NCI-H226 (cell line): ENCODE measurements at places on chromosomes 7 and 10.

DNA sequence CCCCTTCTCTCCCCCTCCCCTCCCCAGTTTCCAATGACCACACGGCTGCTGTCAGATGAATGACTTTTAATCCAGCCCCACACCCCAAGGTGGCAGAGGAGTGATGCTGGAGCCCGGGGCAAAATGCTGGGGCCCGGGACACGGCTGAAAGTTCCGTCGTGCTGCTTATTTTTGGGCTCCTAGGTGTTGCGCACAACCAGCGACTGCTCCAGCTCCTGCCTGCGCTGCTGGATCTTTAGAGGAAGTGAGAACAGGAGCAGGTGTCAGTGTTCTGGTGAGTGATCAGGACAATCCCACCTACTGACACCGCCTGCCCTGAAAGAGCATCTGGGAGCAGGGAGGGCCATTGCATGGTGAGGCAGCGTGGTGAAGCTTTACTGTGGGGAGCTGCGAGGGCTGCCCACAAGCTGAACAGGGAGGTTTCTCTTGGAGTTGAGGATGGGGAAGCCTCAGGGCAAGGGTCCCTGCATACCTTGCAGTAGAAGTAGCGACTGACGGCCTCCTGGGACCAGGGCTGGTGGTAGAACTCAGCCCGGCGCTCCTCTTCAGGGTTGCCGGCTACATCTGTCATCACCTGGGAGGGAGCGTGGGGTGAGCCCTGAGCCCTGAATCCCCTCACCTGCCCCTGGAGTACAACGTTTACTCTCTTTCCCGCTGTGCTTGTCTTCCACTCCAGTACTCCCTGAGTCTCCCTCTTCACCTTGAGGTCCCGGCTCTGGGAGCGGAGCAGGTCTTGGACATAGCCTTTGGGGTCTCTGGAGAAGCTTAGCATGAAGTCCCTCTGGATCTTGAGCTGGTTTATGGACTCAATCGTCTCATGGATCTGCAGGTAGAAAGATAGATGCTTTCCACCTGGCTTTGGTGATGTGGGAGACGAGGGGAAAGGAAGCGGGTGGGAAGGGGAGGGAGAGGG is 6.9 kb downstream of the CHPF2 start:
- DNase-seq, result no peak

DNA sequence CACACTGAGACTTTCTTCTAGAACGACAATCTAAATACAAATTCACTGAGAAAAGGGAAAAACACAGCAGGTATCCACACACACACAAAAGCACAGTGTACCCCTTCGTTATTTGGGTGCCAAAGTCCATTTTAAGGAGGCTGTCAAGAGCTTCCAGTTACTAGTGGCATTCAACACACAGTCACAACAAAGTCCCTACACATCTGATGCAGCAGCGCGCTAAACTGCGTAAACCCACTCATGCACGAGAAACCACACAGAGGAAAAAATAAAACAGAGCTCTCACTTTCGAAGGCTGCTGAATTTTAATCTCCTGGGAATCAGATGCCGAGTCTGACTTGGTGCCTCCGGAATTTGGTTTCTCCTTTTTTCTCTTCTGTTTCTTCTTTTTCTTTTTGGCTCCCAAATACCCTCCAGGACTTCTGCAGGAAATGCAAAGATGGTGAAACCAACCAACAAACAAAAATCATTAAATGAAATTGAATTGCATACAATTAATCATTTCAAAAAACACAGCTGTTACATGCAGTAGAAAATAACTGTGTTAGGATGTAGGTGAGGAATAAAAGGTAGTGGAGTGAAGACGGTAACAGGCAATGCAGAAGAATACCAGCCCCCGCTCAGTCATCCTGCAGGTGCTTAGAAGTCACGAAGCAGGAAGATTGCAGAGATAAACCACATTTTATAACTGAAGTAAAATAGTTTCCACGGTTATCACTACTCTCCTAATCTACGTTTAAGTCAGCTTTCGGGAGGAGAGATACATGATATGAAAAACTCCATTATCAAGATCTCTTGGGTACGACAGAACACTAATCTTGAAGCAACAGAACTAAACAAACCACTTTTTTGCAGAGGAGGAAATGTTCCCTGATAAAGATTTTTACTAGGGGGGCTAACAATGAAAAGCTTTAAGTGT is 27.1 kb downstream of the NMT2 start:
- DNase-seq, result no peak

GRCh38 chr7:90938371-90938770 is 325.9 kb upstream of the FZD1 start:
- DNase-seq, result no peak

- no peak for DNase-seq
Observed at GRCh38 chr7:110898516-110898915, 192.4 kb upstream of the LRRN3 start.

DNA sequence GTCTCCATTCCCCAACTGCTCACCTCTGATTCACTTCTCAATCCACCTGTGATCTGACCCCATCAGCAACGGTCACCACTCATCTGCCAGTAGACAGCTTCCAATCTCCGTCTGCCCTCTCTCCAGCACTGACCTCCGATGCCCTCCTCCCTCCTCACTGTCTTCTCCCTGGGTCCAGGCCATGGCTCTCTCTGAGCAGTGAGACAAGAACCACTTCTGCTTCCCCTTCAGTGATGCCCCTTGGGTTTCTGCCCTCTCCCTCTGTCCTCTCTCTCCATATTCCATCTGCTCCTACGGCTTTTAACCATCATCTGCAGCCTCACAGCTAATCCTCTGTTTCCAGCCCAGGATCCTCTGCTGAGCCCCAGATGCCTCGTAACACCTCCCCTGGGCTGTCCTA is 55.5 kb upstream of the OPALIN start:
- DNase-seq, result no peak

GRCh38 chr10:3131098-3131497 is 41.5 kb downstream of the PITRM1 start:
- no peak for DNase-seq

DNA sequence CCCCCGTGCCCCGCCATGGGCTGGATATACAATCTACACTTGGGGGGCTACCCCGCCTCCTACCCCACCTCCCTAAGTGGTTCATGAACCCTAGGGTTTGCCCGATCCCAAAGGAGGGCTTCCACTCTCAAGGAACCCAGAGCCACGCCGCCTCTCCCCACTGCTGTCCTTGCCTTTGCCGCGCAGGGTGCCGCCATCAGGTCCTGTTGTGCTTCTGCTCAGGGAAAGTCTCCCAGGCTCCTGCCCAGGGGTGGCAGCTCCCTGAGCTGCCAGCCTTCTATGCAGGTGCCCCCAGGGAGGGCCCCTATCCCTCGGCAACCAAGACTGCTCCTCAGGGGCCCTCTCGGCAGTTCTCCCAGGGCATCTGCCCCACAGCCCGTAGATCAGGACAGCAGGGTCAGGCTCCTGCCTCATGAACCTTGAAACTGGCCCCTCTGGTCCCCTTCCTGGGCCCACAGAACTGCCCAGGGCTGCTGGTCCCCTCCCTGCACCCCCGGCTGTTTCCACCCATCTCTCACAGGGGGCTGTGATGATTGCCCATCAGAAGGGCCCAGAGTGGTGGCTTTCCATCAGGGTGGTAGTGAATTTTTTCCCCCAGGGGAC is 13.0 kb upstream of the PCBD1 start:
- no peak for DNase-seq

DNA sequence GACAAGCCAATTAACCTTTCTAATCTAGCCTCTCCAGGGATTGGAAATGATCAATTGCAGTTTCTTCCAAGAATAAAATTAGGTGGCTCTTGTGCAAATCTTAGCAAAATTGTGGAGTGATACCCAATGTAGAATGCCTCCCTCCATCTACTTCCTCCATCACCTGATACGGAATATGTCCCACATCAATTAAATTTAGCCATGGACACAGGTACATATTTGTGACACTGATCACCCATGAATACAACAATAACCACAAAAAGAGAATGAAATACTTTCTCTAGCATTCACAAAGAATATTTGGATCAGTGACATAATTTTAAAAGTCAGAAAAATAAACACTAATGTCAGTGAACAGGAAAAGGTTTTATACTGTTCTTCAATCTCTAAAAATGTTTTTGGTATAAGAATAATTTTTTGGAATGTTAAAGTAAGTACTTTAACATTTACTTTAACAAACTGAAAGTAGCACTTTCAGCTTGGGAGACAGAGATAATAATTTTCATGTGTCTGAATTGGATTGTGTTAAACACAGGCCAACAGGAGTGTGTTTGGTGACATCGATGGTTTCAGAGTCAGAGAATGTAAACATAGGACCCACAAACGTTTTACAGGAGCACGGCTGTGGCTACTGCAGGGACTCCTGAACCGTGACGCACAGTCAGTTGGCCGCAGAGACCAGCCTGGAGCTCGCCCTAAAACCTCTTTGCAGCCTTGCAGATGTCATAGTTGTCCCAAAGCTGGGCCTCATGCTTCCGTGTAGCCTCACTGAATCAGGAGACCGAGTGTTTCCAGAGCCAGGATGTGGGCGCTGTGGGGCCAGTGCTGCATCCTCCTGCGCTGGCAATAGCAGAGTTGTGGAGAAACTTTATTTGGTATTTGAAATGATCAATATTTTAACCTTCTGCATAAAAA is 7.2 kb downstream of the RBM20 start:
- DNase-seq, result no peak

GRCh38 chr10:35466661-35467060 is 130.4 kb downstream of the CCNY start:
- no peak for DNase-seq

GRCh38 chr7:151406886-151407583 is 2.8 kb downstream of the WDR86 start:
- DNase-seq, result no peak
